ENCODE measurements at places on chromosomes 5 and 9.

- peak; percentile 32 for DNase-seq
Measured at GRCh38 chr9:126965541-126966428, 51.2 kb downstream of the RALGPS1 start.

GRCh38 chr9:110835404-110835803, 166.8 kb downstream of the MUSK start:
- DNase-seq = no peak

DNA sequence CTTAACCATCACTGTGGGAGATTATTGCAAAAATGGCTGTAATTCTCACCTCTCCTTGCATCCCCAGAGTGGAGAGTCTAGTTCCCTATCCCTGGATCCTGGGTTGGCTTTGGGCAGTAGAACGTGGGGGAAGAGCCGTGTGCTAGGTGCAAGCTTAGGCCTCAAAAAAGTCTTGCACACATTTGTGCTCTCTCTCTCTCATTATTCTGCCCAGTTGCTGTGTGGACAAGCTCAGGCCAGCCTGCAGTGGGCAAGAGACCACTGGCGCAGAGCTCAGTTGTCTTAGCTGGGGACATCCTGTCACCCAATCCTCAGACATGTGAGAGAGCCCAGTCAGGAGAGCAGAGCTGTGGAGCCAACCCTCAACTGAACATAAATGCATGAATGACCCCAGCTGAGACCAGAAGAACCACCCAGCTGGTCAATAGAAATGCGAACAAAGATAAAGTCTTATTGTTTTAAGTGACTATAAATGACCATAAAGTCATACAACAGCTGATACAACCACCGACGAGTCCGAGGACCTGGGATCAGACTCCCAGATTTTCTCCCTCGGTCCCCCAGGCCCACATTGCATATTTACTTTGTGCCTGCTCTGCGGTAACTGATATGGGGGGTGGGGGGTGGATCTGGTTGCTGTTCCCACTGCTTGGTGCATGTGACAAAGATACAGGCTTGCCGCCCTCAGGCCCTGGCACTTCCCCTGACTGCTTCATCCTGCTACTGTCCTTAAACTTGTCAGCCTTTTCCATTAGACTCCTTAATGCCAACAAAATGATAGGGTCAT, 166.4 kb upstream of the MVB12B start:
- no peak for DNase-seq

DNA sequence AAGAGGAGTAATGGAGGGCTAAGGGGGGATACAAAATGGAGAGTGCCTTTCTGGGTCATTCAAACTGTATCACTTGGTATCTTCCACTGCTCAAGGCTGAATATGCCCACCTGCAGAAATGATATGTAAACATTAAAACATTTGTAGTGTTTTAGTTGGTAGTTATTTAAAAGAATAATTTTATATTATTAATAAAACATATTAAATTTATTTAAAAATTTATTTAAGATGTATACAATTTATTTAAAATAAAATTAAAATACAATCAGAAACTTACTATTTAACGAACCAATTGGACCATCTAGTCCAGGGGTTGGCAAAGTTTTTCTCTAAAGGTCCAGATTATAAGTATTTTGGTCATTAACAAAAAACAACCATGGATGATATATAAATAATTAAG, 308.5 kb downstream of the PLK2 start:
- DNase-seq = no peak

DNA sequence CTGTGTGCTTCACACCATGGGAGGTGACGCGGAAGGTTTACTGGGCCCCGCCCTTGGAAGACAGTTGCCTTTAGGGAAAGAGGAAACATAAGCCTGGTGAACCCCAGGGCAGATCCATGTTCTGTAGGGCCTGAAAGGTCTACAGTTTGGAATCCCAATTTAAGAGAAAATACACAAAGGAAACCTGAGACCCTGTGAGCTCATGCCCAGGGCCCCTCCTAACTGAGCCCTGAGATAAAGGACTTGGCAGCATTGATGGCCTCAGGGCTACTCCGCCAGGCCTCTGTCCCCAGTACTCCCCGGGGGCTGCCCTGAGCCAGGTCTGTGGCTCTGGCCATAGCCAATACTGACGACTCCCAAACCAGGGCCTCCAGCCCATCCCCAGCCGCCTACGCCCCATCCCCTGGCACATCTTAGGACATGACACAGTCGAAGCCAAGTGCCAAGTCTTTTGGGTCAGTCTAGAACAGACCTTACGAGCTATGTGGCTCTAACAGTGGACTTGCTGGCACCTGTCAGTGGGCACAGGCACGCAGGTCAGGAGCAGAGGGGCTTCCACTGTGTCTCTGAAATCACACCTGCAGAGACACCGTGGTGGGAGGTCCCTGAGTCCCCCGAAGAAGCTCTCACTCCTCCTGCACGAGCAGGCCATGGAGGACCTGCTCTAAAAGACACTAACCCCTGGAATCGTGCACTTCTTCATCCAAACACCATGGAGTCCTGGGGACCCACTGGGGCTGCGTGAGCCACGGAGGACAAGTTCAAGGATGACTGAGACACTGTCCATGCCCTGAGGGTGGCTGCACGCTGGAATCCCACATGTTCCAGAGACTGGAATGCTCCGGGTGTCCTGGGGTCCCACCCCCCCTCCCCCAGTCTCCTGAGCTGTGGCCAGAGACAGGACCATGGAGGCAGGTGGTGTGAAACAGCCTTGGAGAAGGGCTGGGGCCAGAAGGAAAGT, 40.3 kb upstream of the BARHL1 start:
- DNase-seq = no peak

- DNase-seq = no peak
Measured at GRCh38 chr5:112306956-112307355, 112.1 kb downstream of the EPB41L4A start.

DNA sequence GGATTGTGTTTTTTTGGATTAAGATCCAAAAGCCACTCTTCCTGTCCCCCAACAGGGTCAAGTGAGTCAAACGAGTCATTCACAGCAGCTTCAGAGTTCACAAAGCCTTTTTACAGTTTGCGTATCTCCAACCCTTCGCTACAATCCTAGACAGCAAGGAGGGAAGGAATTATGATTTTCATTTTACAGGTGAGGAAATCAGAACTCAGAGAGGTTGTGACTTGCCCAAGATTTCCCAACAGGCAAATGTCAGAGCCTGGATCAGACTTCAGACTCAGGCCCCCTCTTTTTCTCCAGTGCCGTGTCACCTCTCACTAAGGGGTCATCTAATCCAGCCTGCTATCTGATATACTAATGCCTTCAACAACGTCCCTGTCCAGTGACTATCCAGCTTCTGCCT, 72.1 kb upstream of the XPA start:
- no peak for DNase-seq

GRCh38 chr9:35341021-35341420, 148.9 kb upstream of the RUSC2 start:
- no peak for DNase-seq

DNA sequence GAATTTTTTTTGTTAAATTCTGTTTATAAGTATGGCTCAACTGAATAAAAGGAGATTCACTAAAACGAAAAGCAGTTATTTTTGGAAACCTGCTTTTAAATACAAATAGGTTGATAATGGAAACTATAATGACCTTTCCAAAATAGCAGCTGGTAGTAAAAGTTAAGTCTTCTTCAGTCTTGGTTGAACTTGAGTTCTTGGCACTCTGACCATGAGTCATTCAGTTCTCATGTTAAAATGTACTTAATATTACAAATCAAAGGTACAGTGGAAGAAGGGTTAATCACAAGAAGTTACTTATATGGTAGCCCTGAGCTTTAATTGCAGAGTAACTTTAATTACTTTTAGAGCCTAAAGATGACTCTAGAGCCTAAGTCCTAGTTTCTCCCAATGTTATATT, 62.1 kb downstream of the KLF9 start:
- no peak for DNase-seq

GRCh38 chr9:130379649-130379970, 65.2 kb upstream of the ASS1 start:
- DNase-seq = no peak

DNA sequence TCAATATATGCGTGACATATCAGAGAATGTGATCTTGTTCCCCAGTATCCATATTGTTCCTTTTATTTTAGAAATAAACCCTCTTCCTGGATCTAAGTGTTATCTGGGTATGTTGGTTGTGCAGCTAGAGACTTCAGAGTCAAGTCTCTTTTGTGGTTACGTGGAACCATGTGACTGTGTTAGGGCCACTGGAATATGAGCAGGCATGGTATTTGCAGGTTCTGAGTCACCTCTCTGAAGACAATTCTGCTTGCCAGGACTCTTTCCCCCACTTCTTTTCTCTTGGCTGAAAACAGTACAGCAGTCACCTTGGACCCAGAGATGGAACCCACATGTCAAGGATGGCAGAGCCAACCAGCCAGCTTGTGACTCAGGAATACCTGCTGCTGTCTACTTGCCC, 59.7 kb downstream of the ATP10B start:
- no peak for DNase-seq

DNA sequence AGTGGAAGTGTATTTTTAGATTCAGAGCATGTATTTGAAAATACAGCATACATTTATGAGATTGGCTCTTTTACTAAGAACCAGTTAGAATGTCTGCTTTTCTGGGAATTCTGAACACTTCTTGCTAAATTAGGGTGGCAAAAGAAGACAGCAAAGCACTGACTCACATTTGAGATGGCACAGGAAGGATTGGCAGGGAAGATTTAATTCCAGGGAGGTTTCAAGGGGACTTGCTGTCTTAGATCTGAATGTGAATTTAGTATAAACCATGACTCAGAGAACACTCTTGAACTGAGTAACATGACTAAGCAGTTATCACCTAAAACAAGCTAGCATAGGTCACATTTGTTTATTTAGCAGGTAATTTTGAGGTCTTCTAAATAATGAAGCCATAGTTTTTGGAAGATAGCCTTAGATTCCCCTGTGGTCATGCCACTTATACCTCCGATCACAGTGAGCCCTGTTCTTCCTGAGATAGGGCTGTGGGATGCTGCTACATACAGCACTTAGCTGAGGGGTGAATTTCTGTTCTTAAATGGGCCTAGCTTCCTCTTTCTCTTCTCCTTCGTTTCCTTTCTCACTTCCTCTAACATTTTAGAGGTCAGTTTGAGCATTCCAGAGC, 173.8 kb downstream of the PCSK1 start:
- no peak for DNase-seq

DNA sequence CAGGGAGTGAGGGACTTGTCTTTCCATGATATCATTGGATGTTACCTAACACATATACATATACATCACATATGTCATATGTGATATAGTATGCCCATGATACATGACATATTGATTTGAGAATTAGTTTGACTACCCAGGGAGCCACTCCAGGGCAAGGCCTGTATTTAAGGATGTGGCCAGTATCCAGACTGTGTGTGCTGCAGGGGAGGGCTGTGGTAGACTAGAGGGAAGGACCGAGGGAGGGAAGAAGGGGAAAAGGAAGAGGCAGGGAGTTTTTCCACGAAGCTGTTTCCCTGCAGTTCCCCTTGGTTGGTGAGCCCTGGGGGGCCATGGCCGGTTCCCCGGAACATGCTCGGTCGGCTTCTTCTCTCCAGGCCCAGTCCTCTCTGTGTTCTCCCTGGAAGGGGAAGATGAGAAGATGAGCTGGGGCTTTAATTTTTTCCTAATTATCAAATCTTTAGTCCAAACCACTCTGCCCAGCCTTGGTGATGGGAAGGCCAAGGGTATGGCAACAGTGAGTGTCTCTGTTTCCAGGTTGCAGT, 48.7 kb downstream of the NSUN2 start:
- DNase-seq = no peak

GRCh38 chr5:400282-401145, 42.5 kb upstream of the EXOC3 start:
- no peak for DNase-seq
